SJSA1 (cell line): ENCODE measurements at places on chromosomes 16 and 17. TPM values are rescaled to one million over a fixed set of nuclear protein-coding genes. Genes with fewer than 3 reads are reported as not detected.

- no peaks in the 10 kb centered on the region for H3K36me3 ChIP-seq
- H3K4me1 ChIP-seq, result no peaks in the 10 kb centered on the region
- H3K27ac ChIP-seq, result no peak overlapping the region
- H3K27me3 ChIP-seq, result peaks cover 56% of the 10 kb centered on the region
- no peak for DNase-seq
These were observed 120.3 kb upstream of the CRHR1 start for GRCh38 chr17:45663772-45664171.

DNA sequence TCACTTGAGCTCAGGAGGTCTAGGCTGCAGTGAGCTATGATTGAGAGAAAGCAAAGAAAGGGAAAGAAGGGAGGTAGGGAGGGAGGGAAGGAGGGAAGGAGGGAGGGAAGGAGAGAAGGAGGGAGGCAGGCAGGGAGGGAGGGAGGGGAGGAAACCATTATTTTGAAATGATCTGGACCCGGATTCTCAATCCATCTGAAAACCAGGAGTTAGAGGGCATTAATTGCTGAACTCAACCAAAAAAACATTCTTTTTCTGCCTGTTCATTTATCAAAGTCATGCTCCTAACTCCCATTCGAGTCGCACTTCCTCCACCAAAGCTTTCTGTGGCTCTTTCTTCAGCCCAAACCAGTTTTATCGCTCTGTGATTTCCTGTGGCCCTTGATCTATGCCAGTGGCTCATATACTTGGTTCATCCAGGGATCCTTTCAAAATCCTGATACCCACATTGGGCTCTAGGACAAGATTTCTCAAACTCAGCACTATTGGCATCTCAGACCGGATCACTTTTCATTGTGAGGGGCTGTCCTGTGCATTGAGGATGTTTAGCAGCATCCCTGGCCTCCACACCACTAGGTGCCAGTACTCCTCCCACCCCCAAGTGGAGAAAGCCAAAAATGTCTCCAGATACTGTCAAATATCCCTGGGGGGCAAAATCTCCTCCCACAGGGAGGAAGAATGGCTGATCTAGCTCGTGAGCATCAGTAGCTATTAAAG is 38.2 kb downstream of the CMTM4 start:
- no peaks in the 10 kb centered on the region for H3K36me3 ChIP-seq
- no peaks in the 10 kb centered on the region for H3K27me3 ChIP-seq
- H3K4me3 ChIP-seq, result no peak overlapping the region
- peaks cover 27% of the 10 kb centered on the region for H3K4me1 ChIP-seq
- DNase-seq, result no peak

DNA sequence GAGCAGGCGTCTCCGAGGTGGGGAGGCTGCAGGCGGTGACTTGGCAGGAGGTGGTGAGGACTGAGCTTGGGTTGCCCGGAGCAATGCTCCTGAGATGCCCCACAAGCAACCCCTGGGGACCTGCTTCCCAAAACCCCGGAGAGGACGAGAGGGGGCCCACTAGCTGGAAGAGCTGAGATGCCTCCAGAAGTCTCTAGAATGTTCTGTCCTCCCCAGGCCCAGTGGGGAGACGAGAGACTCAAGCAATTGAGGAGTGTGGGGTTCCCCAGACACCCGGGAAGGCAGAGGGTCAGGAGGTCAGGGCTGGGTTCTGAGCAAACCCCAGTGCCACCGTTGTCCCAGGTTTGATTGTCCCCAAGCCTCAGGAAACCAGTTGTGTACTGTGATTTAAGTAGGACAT is 21.2 kb upstream of the ATP2C2 start:
- H3K27ac ChIP-seq, result no peak overlapping the region
- no peak for DNase-seq
- no peaks in the 10 kb centered on the region for H3K36me3 ChIP-seq
- H3K4me1 ChIP-seq, result no peaks in the 10 kb centered on the region
- H3K27me3 ChIP-seq, result 0 out of 2 replicates have a peak, but pooled peaks cover 3% of the 10 kb centered on the region

- no peaks in the 10 kb centered on the region for H3K4me1 ChIP-seq
- H3K27ac ChIP-seq, result no peak overlapping the region
- no peak for DNase-seq
- H3K4me3 ChIP-seq, result no peak overlapping the region
These were observed 36.0 kb upstream of the HLF start for GRCh38 chr17:55228683-55229192.

SLC52A1 gene
- not detected in 2 replicates for total RNA-seq

DNA sequence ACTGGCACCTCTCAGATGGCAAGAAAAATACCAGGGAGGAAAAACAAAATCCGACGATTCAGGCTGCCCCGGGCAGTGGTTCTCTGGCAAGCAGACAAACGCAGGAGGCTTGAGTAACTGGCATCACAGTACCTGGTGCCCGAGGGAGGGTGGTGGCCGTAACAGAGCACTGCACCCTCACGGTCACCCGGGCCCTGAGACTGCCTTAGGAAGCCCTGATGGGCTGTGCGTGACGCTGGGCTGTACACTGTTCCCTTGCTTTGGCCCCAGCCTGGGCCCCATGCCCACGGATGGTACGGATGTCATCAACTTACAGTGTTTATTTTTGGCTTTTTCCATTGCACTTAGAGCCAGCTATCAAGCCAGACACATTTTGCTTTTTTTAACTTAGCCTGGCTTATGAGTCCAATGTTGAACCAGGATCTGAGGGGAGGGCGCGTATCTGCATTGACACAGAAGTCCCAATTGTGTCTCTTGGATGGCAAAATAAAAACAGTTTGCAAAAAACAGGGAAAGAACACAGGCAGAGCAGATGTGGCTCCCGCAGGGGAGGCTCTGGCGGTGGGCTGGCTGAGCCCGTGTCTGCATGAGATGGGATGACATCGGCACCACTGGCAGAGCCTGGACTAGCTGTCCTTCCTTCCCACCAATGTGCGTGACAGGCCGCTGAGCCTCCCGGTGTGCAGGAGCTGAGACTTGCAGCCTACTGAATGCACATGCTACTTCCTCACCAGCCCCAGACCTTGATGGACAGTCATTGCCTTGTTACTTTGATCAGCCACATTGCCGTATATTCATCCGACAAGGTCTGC is 287.7 kb downstream of the FOXL1 start:
- no peak overlapping the region for H3K27ac ChIP-seq
- DNase-seq, result peak; percentile 34
- H3K27me3 ChIP-seq, result no peaks in the 10 kb centered on the region
- H3K4me3 ChIP-seq, result no peak overlapping the region
- no peaks in the 10 kb centered on the region for H3K36me3 ChIP-seq

TBKBP1 gene
- total RNA-seq, result 3.5 and 4.5 TPM in 2 replicates

- H3K36me3 ChIP-seq, result no peaks in the 10 kb centered on the region
- DNase-seq, result no peak
- no peak overlapping the region for H3K27ac ChIP-seq
- H3K4me3 ChIP-seq, result no peak overlapping the region
- no peaks in the 10 kb centered on the region for H3K27me3 ChIP-seq
These were observed 93.1 kb downstream of the XYLT1 start for GRCh38 chr16:17377360-17378324.

- H3K4me3 ChIP-seq, result no peak overlapping the region
- no peaks in the 10 kb centered on the region for H3K27me3 ChIP-seq
- H3K4me1 ChIP-seq, result peaks cover 10% of the 10 kb centered on the region; the same call in 1 of the 2 replicates
- DNase-seq, result no peak
- H3K36me3 ChIP-seq, result no peaks in the 10 kb centered on the region
These were observed 25.1 kb upstream of the CNOT1 start for GRCh38 chr16:58654560-58655214.

HAP1 gene
- total RNA-seq, result not detected in 2 replicates

GRCh38 chr17:12731839-12732238 is 57.5 kb upstream of the ARHGAP44 start:
- no peak overlapping the region for H3K4me3 ChIP-seq
- H3K27ac ChIP-seq, result no peak overlapping the region
- H3K36me3 ChIP-seq, result no peaks in the 10 kb centered on the region
- peaks cover 20% of the 10 kb centered on the region for H3K4me1 ChIP-seq

DNA sequence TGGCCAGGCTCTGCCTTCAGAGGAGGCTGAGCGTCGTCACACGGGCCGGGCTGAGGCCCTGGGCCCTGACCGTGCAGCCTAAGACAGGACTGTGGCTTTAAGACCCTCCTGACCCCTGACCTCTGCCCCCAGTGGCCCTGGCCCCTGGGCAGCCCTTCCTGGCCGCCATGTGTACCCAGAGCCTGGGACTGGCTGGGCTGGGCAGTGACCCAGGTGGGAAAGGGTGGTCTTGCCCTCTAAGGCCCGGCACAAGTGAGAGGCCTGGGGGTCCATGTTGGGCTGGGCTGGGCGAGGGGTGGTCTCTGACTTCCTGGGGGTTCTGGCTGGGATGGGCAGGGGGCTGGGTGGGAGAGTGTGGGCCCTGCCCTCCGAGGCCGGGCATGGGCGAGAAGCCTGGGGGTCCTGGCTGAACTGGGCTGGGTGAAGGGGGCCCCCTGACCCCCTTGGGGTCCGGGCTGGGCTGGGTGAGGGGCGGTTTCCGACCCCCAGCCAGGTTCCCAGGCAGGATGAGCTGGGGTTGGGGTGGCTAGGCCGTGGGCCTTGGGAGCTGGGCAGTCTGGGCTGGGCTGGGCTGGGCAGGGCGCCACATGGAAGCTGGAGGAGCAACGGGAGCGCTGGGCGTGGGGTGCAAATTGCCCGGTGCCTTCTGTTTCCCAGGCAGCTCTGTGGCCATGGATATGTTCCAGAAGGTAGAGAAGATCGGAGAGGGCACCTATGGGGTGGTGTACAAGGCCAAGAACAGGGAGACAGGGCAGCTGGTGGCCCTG is at the start of gene CDK3:
Gene CDK3 (plus strand): TSS at position 101 of the 767 bp plus-strand sequence. CDS start 571 bp downstream, at position 672.
- peaks cover 36% of the 10 kb centered on the region for H3K4me1 ChIP-seq
- no peak within 1 kb of the TSS for H3K27ac ChIP-seq
- no peak for DNase-seq
- peaks cover 18% of the 10 kb centered on the region for H3K36me3 ChIP-seq
- no peaks in the 10 kb centered on the region for H3K27me3 ChIP-seq

DNA sequence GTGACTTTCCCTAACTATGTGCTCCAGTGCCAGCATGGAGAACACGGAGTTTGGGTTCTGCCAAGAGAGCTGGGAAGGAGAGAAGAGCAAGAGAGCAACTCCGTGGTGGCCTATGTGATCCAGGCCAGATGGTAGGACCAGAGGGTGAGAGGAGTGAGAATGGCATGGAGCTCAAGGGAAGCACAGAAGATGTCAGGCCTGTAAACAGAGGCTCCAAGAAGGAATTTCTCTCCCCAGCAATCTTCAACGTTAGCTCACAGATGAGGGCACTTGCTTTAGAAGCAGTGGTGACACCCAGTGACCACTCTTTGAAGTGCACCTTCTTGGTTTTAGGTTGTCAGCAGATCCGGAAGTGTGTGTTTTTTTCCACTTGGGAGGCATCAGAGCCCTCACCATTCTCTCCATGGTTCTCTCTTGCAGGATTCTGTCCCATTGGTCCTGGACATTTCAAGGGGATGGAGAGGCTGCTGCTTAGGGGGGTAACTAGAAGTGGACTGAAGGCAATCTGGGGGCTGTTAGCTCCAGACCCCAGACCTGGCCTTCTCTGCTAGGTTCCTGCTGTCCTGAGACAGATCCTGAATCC is 18.1 kb upstream of the TMEM98 start:
- H3K27ac ChIP-seq, result no peak overlapping the region
- H3K4me1 ChIP-seq, result peaks cover 9% of the 10 kb centered on the region
- no peak overlapping the region for H3K4me3 ChIP-seq
- no peaks in the 10 kb centered on the region for H3K36me3 ChIP-seq
- H3K27me3 ChIP-seq, result no peaks in the 10 kb centered on the region; the same call in 1 of the 2 replicates

GRCh38 chr17:37207103-37207502 is 168.7 kb upstream of the C17orf78 start:
- H3K27ac ChIP-seq, result no peak overlapping the region
- H3K4me1 ChIP-seq, result no peaks in the 10 kb centered on the region
- H3K4me3 ChIP-seq, result no peak overlapping the region

GRCh38 chr17:66643815-66644710 is 190.9 kb upstream of the CACNG5 start:
- peaks cover 4% of the 10 kb centered on the region for H3K4me1 ChIP-seq
- no peak overlapping the region for H3K27ac ChIP-seq
- no peaks in the 10 kb centered on the region for H3K27me3 ChIP-seq

DNA sequence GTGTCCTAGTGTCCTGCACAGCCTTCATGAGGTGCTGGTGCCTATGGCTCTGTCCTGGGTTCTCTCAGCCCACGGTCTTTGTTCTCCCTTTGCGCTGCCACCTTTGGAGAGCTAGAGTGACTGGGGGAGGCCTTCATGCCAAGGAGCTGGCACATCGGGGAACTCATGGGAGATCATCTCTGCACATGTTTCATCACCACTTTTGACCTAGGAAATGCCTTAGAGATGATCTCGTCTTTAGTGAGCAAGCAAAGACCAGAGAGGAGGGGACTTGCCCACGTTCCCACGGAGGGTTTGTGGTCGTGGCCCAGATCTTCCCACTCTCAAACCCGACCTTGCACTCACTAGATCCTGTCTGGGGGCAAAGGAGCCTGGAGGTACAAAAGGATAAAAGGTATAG is 23.5 kb downstream of the TBX4 start:
- H3K27me3 ChIP-seq, result no peaks in the 10 kb centered on the region
- no peak for DNase-seq
- H3K27ac ChIP-seq, result no peak overlapping the region
- H3K36me3 ChIP-seq, result no peaks in the 10 kb centered on the region
- no peak overlapping the region for H3K4me3 ChIP-seq

DNA sequence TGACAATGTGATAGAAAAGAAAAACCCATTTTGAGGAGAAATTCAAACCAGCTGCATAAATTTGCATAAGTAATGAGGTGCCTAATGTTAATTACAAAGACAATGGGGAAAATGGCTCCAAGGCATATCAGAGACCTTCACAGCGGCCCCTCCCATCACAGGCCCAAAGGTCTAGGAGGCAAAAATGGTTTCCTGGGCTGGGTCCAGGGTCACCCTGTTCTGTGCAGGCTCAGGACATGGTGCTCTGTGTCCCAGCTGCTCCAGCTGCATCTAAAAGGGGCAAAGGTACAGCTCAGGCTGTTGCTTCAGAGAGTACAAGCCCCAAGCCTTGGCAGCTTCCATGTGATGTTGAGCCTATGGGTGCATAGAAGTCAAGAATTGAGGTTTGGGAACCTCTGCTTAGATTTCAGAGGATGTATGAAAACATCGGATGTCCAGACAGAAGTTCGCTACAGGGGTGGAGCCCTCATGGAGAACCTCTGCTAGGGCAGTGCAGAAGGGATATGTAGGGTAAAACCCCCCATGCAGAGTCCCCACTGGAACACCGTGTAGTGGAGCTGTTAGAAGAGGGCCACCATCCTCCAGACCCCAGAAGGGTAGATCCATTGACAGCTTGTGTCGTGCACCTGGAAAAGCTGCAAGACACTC is 40.6 kb downstream of the IKZF3 start:
- no peaks in the 10 kb centered on the region for H3K27me3 ChIP-seq
- no peak overlapping the region for H3K27ac ChIP-seq
- no peaks in the 10 kb centered on the region for H3K36me3 ChIP-seq
- no peaks in the 10 kb centered on the region for H3K4me1 ChIP-seq
- no peak overlapping the region for H3K4me3 ChIP-seq

GLIS2 gene
- 0.13 and 0.71 TPM in 2 replicates for total RNA-seq

USP6 gene
- total RNA-seq, result not detected in 2 replicates

GRCh38 chr16:78275420-78275819 is 176.0 kb downstream of the WWOX start:
- no peaks in the 10 kb centered on the region for H3K4me1 ChIP-seq
- no peak overlapping the region for H3K4me3 ChIP-seq
- no peaks in the 10 kb centered on the region for H3K27me3 ChIP-seq
- H3K36me3 ChIP-seq, result no peaks in the 10 kb centered on the region
- DNase-seq, result no peak

KRT15 gene
- 1.6 and 3.9 TPM in 2 replicates for total RNA-seq
